ENCODE measurements at places on chromosomes 5 and 9.

- no peak for DNase-seq
These were observed 521.3 kb upstream of the ZNF608 start for GRCh38 chr5:125267636-125268248.

DNA sequence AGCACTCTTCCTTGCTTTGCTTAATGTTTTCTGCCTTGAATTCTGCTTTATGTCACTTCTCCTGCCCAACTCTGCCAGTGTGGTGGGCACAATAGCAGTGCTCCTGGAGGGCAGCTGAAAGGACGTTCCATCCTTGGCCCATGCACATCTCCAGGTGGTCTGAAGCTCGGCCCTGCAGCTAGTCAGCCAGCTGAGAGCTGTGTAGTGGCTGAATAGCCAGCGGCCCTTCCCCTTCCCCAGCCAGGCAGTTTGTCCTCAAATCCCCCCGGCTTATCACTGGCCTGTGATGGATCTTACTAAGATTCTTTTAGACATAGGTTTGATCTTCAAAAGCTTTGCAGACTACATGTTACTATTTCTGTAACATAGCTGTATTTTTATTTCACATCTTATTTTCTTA lies 42.7 kb upstream of the ANGPTL2 start:
- DNase-seq: no peak

GRCh38 chr5:111463311-111463710 lies 49.0 kb downstream of the STARD4 start:
- no peak for DNase-seq

DNA sequence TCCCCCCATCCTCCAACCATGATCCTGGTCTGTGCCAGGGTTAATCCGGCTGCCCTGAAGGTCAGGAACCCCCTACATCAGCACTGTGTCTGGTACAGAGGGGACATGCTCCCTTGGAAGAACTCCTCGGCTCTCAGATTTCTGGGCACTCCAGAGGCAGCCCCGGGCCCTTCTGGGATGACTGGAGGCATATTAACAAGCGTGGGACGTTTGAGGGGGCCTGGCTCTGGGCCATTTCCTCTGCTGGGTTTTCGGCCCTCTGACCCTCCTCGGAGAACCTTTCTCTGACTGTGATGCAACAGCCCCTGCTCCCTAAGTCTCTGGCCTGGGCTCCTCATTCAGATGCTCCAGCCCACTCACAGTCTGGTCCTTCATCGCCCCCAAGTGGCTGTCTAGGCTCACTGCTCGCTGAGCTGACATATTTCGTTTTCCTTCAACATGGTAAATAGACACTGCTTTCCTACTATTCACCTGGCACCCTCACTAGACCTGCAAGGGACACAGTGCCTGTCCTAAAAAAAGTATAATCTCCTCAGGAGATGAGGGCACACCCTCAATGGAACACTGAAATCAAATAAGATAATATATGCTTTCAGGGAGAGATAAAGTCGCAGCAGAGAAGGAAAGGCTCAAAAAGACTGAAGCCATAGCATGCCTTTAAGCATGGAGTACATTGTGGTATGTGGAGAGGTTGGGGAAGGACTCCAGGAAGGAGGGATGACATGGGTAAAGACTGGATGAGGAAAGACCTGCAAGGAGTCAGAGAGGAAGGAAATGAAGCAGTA lies 404.7 kb upstream of the TRPC7 start:
- no peak for DNase-seq

- DNase-seq: no peak
These were observed 24.5 kb upstream of the MVB12B start for GRCh38 chr9:126301985-126302603.

GRCh38 chr9:115237385-115237998 lies 119.5 kb upstream of the TNC start:
- DNase-seq: no peak

DNA sequence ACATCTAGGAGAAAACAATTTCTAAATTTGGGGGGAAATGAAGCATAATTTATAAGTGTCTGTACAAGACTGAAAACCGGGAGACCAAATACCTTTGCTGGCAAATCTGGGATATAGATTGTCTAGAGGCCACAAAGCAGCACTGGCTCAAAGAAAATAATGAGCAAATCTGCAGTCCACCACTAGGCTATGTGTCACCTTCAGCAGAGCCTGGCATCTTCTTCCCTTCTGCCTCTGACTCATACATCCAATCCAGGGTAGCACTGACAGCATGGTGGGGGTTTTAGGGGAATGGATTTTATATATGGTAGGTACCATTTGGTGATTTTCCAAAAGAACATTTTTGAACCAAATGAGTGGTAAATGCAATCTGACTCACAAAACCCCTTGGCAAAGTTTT lies 12.8 kb downstream of the FAM81B start:
- no peak for DNase-seq
